ENCODE measurements at places on chromosomes 1 and 21. TPM values are rescaled to one million over a fixed set of nuclear protein-coding genes. Genes with fewer than 3 reads are reported as not detected.

The TMPRSS15 gene
- total RNA-seq: not detected

The TPTE gene
- not detected for total RNA-seq

The PPIAL4G gene
- total RNA-seq: not detected

The TRPM2 gene
- not detected for total RNA-seq

The CD1D gene
- not detected for total RNA-seq

The KCNK1 gene
- not detected for total RNA-seq

The PROK1 gene
- not detected for total RNA-seq

The TFAP2E gene
- total RNA-seq: not detected

The PGLYRP4 gene
- total RNA-seq: not detected

The OR10T2 gene
- not detected for total RNA-seq
